ENCODE measurements at places on chromosomes 2 and 18.

DNA sequence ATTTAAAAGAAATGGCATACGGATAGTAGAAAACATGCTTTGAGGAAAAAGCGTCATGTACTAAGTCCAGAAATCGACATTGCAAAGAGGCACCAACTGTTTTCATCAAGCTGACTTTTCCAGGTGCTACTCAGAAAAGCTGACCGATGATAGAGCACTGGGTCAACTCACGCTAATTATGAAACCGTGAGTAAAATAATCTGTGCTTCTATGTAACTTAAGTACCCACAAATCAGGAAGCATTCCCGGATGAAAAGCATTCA, 353 bp upstream of the NUP35 start:
- DNase-seq: no peak

DNA sequence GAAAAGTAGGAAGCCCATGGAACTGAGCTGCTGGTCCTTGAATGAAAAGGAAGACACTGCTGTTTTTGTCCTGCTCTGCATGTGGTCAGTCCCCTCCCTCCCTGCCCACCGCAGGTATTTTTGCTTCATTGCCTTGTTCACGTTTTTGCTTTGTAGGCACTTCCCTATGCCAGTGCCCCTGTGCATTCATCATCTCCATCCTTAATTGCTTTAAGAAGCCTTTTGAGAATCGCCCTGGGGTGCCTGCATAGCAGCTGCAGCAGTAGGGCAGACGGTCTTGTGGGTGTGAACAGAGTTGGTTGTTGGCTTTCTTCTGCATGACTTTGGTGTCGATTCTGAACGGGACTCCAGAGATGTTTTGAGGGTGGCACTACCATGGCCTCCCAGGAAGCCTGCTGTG, 97.0 kb downstream of the CABLES1 start:
- DNase-seq: no peak

- no peak for DNase-seq
These were observed 10.7 kb downstream of the MERTK start for GRCh38 chr2:111909079-111909478.

DNA sequence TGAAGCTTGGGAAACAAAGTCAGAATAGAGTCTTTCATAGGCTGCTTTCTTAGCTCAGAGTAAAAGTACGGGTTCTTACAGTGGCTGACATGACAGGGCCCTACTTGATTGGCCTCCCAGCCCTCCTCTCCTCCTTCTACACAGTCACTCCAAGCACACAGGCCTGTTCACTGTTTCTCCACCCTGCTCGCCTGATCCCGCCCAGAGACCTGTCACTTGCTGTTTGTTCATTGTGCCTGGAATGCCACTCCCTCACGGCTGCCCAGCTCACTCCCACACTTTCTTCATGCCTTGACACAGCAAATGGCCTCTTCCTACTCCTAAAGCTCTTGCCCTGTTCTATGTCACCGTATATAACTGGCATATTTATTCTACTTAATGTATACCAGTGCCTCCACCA, 104.8 kb downstream of the MAP4K4 start:
- no peak for DNase-seq

- no peak for DNase-seq
These were observed 58.2 kb downstream of the KCNG3 start for GRCh38 chr2:42435628-42436027.

- DNase-seq: no peak
These were observed 60.2 kb downstream of the ZC3H6 start for GRCh38 chr2:112335600-112335999.
